ENCODE measurements at places on chromosomes 4 and X. TPM values are rescaled to one million over a fixed set of nuclear protein-coding genes. Genes with fewer than 3 reads are reported as not detected.

The VEGFD gene
- 0.20 TPM for total RNA-seq

The NAT8L gene
- total RNA-seq, result under 0.01 TPM

The PDZD4 gene
- total RNA-seq, result 0.60 TPM

The RAB9B gene
- 0.65 TPM for total RNA-seq

The CFAP99 gene
- not detected for total RNA-seq

The SLC9B1 gene
- 0.40 TPM for total RNA-seq

The GPR82 gene
- not detected for total RNA-seq
